ENCODE measurements at places on chromosomes 1 and 21.

- DNase-seq, result no peak
These were observed 868.5 kb downstream of the BRINP3 start for GRCh38 chr1:189609167-189609566.

- no peak for DNase-seq
These were observed 42.1 kb upstream of the SRP9 start for GRCh38 chr1:225735252-225736149.

DNA sequence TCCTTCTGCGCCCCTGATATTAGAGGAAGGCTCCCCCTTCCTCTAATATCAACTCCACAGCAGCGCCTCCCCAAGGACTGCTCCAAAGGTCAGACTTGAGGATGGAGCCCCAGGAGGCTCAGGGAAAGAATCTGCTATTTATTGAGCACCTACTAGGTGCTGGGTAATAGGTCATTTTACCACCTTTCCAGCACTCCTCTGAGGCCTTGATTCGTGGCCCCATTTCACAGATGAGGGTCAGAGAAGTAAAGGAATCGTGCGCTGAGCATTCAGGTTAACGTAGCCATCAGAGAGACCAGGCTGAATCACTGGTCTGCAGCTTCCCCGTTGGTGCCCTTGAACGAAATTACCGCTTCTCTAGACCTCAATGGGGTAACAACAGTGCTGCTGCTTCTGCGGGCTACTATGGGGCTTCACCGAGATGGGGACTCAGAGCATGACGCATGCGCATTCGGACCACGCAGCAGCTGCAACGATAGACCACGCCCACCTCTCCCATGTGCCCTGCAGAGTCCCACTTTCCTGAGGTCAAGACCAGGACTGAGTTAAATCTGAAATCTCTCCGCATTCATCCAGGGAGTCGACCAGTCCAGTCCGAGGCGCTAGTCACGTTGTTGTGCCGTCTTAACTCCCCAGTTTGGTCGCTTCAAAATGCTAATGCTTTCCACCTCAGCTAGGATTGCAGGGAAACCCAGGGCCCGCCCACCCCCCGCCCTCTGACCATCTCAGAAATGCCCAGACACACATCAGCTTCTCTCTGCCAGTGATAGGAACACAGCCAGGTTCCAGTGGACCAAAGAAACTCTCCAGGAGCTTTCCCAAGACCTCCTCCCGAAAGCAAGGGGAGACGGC, 12.9 kb downstream of the CAMK2N1 start:
- no peak for DNase-seq

DNA sequence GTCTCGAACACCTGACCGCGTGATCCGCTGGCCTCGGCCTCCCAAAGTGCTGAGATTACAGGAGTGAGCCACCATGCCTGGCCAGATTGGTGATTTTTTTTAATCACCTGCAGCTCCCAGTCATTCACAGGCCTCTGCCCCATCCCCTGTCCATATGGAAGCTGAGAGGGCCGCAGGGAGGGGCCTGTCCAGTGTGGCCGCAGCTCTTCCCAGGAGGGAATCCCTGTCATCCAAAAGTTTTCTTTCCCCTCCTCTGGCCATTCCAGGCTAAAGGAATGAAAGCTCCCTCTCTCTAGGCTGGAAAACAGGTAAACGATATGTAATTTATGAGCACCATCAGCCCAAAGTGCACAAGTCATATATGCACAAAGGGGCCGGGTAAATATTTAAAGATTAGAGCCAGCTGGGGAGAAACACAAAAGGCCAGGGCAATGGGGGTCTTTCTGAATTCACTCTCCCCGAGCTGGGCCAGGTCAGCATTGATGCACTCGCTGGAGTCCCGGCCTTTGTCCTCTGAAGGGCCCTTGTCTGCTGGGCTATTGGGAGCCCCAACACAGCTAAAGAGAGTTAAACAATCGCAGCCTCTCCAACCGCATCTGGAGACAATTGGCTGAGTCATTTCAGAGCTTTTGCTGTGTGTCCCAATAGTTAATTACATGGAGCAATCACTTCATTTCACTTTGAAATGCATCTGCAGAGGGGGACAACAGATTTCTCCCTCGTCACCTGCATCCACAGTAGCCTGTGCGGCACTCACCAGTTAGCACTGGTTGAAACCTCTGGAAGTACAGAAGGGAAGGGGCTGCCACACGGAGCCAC, 3.8 kb upstream of the HES3 start:
- no peak for DNase-seq

Data from stimulated activated CD8-positive, alpha-beta memory T cell treated with anti-CD3 and anti-CD28 coated beads, Interleukin-15, amount 100 ng/mL, for 1 hour (primary cell).